Suppressor macrophage treated with lipopolysaccharide for 1 hour (primary cell): ENCODE measurements at places on chromosomes 1 and 21.

DNA sequence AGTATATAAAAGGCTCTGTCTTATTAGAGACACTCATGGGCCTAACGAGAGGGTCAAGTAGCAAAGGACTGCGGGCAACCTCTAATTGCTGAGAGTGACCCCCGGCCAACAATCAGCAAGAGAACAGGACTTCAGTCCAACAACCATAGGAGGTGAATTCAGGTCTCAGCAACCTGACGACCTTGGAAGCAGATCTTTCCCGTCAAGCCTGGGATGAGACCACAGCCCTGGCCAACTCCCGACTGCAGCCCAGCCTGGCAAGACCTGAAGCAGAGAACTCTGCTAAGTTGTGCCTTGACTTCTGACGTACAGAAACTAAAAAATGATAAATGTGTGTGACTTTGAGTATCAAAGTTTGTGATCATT, 5.7 kb downstream of the ECHDC2 start:
- no peak for DNase-seq

DNA sequence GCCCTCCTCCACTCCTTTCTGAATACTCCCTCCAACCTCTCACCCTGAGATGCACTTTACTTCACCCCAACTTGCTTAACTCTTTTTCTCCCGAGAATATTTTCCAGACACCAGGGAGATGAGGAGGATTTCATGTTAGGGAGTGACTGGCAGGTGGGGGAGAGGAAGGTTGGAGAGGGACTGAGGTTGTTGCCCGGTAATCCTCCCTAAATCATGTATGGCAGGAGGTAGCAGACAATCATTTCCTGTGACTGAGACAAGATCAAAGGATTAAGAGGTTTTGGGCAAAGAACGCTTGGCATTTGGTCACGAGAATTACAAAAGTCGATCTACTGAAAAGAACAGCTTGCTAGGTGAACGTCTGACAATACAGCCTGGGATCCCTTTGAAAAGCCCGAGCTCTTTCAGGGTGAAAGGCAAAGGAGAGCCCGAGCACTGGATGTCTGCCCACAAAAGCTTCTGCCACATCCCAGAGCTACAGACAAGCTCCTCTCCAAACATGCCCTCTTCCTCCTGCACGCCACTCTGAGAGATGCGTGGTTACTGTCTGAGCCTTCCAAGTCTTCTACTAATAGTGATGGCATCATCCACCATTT, 154.1 kb downstream of the DAB1 start:
- DNase-seq: no peak

GRCh38 chr1:175887981-175888428, 144.6 kb upstream of the TNR start:
- DNase-seq: peak; percentile 69

DNA sequence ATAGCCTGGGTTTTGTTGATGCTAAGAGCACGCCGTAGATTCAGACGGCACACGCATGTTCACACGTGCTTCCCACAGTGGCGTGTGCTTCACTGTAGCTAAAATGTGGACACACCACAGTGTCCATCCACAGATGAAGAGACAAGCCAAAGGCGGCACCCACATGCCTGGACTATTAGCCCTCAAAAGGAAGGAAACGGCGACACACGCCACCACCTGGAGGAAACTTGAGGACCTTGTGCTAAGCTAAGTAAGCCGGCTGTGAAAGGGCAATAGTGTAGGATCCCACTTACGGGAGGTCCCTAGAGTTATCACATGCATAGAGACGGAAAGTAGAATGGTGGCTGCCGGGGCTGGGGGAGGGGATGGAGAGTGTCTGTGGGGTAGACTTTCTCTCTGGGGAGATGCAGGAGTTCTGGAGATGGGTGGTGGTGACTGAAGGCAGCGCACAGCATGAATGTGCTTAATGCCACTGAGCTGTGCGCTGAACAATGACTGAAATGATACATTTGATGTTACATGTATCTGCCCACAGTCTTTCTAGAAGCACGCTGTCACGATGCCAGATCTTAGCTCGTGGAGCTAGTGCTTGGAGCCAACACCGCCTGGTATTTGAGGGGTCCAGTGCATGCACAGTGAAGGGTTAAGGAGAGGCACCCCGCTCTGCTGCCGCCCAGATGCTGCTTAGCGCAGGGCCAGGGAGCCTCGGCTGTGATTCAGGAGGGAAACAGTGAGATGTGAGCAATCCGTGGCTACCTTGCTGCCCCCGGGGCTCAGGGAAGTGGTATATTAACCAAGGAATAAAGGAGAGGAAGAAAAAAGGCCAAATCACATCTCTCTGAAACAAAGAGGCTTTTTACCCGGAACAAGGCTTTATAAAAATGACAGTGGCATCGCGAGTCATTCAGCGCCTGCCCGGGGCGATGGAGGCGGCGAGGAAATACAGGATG, 103.7 kb downstream of the PRDM16 start:
- DNase-seq: no peak

- DNase-seq: no peak
Observed at GRCh38 chr1:43541141-43541540, 10.5 kb downstream of the PTPRF start.
